ENCODE measurements at places on chromosomes 6 and 20.

DNA sequence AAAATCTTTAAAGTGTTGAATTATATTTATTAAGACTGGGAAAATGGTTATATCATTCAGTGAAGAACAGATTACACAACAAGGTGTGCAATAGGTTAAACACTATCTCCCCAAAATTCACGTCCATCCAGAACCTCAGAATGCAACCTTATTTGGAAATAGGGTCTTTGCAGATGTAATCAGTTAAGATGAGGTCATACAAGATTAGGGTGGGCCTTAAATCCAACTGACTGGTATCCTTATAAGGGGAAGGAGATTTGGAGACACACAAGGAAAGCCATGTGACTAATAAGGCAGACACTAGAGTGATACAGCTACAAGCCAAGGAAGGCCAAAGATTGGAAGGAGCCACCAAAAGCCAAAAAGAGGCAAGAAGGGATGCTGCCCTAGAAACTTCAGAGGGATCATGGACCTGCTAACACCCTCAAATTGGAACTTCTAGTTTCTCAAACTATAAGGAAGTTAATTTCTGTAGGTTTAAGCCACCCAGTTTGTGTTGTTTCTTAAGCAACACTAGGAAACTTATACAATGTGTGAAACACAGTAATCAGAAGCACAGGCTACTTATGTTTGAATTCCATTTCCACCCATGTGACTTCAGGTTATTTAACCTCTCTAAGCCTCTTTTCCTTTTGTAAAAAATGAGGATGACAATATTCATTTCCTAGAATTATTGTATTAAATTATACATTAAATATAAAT lies 16.9 kb downstream of the ILRUN start:
- no peak for DNase-seq

DNA sequence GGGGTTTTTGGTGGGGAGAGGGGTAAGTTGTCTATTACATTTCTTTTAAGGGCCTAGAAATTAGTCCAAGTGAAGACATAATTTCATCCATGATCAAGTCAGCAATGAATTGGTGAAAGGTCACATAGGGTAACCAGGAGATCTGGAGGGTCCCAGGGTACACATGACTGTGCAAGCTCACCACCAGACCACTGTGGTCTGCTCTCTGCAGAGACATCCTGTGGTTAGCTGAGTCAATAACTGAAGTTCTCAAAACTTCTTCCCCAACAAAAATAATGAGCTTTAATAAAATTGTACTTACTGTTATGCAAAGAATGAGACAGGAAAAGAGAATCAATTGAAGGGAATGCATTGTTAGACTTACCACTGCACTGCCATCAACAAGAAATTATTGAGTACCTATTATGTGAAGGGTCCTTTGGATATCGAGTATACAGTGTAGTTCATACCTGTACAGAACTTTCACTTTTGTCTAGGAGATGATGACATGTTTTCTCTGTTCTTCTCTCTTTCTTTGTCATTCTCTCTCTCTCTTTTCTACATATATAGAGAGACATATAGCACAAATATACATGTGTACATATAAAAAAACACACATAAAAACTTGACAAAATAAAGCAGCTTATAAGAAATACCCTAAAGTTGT lies 209.8 kb downstream of the GJA1 start:
- DNase-seq = no peak

DNA sequence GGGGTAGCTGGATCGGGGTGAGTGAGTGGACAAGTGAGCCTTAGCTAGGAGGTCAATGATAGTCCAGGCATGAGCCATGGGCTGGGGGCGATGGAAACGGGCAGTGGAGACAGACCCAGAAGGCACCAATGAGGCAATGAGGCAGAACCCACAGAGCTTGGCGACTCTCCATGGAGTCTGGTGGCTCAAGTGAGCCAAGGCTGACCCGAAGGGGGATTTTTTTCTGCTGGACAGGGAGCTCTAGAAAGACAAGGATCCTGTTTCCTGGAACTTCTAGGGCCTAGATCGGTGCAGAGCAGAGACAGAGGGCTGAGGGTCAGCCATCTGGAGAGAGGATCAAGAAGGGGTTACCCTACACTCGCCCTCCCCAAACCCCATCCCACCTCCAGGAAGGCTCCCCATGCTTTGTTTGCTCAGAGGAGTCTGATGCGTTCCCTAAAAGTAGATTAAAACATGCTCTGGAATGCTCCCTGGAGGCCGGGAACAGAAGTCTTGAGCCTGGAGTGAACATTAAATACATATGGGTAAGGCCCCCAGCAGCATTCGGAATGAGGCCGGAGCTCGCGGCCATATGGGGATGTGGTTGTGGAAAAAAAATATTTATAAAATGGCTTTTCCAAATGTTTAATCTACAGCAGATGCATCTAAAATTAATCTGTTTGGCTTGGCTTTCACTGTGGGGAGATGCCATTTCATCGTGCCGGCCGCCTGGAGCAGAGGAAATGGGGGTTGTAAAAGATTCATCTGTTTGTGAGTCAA lies 237.8 kb upstream of the PMEPA1 start:
- no peak for DNase-seq

- DNase-seq = no peak
These were observed 983 bp downstream of the RBBP9 start for GRCh38 chr20:18496042-18496441.

- no peak for DNase-seq
These were observed 73.4 kb upstream of the FRMD1 start for GRCh38 chr6:168152306-168152963.

DNA sequence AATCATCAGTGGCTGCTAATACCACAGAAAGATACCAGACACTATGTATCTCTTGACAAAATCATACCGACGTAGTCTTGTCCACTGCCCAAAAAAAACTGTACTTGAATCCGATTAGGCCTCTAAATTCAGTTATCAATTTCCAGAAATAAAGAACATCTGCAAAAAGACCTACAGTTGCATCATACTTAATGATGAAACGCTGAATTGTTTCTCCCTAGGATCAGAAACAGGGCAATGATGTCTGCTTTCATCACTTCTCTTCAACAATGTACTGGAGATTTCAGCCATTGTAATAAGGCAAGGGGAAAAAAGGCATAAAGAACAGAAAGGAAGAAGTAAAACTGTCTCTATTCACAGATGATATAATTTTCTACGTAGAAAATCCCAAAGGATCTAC lies 152.0 kb downstream of the TASP1 start:
- DNase-seq = no peak

DNA sequence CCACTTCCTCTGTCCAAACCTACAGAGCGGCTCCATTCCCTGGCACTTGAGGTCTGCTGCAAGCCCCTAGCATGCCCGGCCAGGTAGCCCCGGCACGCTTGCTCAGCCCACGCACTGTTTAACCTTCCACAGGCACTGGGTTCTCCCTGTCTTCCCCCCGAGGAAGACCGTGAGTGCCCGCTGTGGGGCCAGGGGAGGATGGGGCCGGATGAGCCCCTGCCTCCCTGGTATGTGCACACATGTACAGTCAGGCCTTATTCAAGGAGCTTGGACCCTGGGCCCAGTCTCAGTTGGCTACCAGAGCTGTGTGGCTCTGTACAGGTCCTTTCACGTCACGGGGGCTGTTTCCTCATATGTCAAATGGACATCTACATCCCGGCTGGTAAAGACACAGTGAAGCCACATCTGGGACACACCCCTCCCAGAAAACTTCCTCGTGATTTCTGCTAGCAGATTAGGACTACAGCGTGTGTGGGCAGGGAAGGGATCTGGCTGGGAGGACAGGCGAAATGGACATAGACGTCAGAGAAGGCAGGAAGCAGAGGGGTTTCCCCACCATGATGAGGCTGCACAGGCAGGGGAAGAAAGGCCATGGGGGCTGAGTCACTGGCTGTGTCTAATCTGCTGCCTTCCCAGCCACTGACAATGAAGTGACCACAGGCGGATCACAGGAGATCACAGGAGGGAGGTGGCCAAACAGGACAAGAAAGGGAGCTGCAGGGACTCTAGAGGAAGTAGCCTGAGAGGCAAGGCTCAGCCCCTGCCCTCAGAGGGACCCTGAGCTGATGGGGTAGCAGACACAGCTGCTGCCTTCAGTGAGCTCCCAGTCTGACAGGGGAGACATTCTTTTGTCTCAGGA lies 62.9 kb downstream of the MRPL14 start:
- DNase-seq = no peak

- no peak for DNase-seq
These were observed 93.5 kb downstream of the MAP3K7 start for GRCh38 chr6:90493332-90493731.

DNA sequence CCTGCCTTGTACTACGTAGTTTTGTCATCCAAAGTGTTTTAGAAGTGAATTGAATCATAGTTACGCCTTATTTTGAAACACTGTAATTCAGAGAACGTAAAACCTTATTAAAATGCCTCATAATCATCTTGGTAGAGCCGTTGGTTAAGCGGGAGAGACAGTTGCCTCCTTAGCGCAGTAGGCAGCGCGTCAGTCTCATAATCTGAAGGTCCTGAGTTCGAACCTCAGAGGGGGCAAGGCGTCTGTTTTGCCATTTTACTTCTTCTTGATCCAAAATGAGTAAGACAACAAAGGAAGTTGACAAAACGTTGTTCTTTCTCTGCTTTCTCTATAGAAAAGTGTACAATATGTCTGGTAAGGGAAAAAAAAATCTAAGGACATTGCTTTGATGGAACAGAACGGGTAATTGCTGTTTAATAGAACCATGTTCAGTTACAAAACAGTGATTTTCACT lies 20.7 kb upstream of the TRIM27 start:
- DNase-seq = no peak

DNA sequence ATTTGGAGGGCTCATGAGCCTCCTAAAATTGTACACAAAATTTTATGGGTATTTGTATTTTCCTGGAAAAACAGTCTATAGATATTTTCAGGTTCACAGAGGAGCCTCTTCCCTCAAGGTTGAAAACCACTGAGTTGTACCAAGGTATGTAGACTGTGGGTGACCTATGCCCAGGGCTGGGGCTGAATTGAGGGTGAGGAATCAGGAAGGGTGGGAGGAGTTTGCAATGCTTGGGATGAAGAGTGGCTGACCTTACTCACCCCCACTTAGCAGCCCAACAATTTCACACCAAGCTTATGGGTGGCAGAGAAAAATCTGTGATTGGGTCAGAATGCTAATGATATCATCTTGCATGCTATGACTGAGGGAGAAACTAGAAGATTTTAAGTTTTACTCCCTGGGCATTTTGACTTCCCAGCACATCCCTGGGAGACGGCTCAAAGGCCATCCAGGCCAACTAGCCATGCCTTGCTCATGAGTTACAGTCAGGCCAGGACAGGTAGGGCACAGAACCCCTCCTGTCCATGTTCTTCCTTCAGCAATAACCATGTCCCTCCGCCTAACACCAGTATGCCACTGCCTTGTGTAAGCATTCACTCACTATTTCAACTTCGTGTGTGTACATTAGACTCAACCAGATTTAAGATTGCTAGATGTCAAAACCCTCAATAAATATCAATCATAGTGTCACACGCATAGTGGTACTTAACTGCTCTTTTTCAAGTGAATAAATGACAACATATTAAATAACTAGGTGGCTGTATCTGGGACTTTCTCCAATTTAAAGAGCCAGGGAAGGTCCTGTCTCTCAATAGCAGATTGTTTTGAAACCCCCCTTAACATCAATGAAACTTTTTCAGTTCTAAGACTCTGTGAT lies 16.6 kb downstream of the ADTRP start:
- no peak for DNase-seq

GRCh38 chr20:44967207-44967807 lies 995 bp downstream of the STK4 start:
- no peak for DNase-seq

DNA sequence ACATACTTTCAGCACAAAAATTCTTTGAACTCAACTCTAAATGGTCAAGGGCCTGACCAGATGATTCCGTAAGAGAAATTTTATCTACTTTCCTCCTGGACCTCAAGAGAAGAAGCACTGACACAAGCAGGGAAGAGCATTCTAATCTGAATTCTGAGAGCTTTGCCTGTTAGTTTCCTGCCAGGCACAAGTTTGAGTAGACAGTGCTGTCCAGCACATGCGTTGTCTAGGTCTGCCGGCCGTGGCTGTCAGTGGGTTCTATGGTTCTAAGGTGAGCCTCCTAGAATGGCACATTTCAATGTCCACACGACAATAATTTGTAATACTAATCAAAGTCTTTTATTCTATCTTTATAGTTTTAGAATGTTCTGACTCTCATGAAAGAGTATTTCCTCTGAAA lies 91.9 kb downstream of the RFPL4B start:
- no peak for DNase-seq

DNA sequence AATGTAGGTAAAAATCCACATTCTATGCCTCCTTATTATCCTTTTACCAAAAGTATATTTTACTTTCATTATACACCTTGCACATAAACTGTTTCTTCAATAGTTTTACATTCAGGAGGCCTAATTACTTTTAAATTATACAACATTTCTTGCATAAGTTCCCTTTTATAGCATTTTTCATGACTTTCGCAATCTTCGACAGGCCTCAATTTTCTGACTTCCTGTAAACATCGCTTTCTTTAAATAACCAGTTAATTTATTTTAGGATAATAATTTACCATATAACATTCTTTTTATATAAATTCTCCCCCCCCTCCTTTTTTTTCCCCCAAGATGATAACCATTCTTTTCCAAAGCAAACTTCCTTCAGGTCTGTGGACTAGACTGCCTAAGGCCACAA lies 9.2 kb downstream of the SLC35A1 start:
- DNase-seq = no peak

DNA sequence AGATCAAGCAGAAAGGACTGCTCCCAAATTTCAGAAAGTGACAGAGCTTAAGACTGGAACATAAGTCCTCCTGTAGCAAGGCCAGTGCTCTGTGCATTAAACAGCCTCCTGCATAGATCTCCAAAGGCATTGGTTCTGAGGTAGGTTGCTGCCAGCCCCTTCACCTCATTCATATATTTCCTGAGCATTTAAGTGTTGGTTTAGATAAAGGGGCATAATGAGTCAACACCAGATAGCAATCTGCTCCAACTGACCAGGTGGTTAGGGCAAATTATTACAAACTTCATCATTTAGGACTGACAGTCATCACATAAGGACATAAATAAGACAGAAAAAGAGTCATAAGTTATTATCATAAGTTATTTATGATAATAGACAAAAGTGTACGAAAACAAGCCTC lies 10.7 kb downstream of the PTPRK start:
- DNase-seq = no peak

DNA sequence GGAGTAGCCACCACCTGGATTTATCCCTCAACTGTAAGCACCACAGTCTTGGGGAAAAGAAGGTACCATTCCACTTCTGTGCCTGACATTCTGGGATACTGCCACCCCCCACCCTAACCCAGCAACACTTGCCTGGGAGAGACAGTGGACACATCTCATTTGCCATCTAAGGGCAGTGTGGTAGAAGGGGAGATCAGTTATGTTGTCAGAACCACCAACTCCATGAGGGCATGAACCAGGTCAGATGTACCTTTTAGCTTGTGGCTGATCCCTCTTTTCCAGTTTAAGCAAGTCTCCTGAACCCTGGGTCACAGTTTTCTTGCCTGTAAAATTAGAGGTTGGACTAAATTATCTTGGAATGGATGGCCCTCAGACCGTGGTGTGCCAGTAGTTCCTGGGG lies 165.5 kb downstream of the SCP2D1 start:
- DNase-seq = no peak

DNA sequence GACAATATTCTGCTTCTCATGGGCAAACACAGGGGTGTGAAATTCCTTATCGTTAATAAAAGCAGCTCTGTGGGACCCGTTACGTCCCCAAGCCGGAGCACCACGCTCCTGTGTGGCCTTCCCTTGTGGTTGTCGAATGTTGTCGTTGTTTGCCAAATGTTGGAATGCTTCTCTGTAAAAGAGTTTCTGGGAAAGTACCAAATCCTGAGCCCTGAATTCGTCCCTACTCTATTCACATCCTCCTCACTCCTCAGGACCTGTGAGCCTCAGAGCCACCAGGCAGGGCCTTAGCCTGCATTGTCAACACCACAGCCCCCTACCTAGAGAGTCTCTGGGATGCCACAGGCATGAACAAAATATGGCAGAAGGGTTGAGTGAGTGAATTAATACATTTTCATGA lies 64.0 kb downstream of the THBS2 start:
- no peak for DNase-seq
